Stimulated activated naive CD8-positive, alpha-beta T cell treated with anti-CD3 and anti-CD28 coated beads, Interleukin-15, Interleukin-2, amounts not matched to agents 100 U/mL and 50 U/mL, for 24 hours (primary cell): ENCODE measurements at places on chromosomes 2 and 18.

GRCh38 chr18:43054815-43055519 lies 60.5 kb downstream of the RIT2 start:
- no peak for DNase-seq

- no peak for DNase-seq
These were observed 14.3 kb upstream of the RIOK3 start for GRCh38 chr18:23438608-23439366.

DNA sequence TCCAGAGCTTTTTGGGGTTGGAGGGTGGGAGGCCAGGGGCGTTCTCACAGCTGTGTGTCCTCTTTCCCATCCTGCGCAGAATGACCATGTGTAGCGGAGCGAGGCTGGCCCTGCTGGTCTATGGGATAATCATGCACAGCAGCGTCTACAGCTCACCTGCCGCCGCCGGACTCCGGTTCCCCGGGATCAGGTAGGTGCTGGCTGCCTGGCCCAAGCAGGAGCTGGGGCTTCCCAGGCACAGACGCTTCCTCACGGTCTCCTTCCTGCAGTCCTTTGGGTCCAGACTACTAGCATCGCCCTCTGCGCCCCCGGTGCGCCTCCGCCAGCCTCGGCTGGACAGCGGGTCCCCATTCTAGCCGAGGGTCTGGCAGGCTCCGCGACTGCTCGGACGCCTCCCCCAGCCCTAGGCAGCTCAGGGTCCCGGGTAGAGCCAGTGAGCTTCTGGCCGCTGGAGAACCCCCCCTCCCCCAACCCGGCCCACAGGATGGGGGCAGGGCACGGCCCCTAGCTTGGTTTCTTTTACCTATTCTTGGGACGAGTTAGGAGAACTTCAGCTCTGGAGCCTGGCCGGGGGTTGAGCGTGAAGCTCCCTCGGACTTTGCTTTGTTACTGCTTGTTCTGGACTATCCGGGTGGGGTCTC lies 756 bp downstream of the ADCYAP1 start:
- DNase-seq, result peak; percentile 2

DNA sequence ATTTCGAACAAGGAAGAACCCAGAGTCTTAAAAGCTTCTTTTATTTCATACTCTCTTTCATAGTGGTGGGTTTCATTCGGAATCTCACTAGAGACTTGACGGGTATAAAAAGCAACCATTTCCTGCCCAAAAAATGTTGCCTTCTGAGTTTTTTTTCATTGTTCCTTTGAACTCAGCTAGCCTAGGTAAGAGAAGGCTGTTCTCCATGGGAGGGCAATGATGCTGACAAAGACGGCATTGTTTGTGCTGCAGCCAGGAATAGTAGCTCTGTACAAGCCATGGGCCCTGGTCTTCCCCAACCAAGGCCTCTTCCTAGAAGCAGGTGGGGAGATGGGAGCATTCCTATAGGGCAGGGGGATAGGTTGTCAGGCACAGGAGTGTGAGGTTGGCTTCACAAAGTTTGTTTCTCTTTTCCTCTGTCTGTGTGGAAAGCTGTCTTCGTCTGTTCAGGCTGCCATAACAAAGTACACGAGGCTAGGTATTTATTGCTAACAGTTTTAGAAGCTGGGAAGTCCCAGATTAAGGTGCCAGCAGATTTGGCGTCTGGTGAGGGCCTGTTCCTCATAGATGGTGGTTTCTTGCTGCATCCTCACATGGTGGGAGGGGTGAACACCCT lies 405.1 kb downstream of the NBAS start:
- DNase-seq, result no peak

- no peak for DNase-seq
These were observed 107.1 kb downstream of the PIEZO2 start for GRCh38 chr18:11042247-11042646.

- DNase-seq, result no peak
These were observed 223.1 kb downstream of the CDH20 start for GRCh38 chr18:61556316-61556715.

GRCh38 chr18:79569720-79570119 lies 109.9 kb upstream of the CTDP1 start:
- no peak for DNase-seq

DNA sequence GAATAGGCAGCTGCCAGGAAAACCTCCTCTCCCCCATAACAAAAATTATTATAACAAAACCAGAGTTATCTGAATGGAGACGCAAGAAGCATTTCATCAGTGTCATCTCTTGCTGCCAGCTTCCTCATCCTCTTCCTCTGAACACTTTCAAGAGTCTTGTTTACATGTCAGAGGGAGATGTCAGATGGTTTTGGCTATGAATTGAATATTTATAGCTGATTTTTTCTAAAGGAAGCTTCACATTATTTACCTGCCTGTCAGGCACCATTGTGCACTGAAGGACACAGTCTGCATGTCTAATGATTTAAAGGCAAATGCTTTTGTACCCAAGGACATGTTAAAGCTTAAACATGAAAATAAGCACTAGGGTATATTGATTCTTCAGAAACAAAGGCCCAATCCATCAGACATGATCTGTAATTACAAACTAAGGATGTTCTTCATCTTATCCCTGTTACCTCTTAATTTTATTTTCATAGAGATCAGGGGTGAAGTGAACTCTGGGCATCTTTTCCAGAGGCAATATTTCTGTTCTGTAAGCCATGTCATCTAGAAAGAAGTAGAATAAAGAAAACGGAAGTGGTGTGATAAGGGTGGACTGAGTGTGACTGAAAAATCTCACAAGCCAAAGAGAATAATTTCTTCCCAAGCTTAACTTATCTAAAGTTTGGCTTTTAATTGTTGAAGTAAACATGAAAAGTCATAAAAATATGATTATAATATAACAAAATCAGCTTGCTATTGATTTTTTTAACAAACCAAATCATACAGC lies 168.7 kb downstream of the ANKRD44 start:
- no peak for DNase-seq

GRCh38 chr2:99507937-99508818 lies 18.4 kb upstream of the REV1 start:
- DNase-seq, result no peak

GRCh38 chr2:120230515-120231471 lies 7.6 kb upstream of the TMEM185B start:
- DNase-seq, result no peak

DNA sequence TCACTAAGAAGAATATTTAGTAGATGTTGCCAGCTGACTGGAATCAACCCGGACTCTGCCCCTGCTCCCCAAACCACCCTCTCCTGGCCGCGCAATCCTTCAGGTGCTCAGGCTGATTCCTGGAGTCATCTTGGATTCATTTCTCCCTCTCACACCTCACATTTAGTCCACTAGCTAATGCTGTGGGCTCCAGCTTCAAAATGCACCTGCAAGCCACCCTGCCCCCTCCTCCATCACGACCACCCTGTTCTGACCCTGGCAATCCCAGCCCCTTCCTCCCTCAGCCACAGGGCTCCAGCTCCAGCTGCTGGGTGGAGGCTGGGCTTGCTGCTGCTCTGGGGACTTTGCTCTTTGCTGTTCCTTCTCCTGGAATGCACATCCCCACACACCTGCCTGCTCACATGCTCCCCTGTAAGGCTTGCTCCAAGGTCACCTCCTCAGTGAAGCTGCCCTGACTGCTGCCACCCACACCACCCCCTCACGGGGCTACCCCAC lies 61.3 kb upstream of the SH3RF3 start:
- DNase-seq, result no peak
